Fibroblast of skin of left quadriceps (primary cell): ENCODE measurements at places on chromosomes 6 and 20.

- no peak for DNase-seq
Measured at GRCh38 chr20:50227506-50227905, 36.9 kb downstream of the CEBPB start.

DNA sequence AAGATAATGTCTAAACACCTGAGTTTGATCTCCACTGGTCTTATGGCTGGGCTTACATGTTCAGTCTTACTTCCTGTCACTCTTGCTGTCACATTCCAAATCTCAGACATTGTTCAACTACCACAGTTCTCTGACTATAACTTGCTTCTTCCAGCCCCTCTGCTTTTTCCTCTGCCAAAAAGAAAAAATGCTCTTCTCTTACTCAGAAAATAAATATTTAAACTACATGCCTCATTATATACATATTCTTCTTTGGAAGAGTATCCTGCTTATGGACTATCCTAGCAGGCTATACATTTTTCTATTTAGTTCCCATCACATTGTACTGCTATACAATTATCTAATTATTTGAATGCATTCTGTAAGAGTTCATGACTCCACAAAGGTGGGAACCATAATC, 175.4 kb downstream of the TBC1D32 start:
- DNase-seq: no peak

- no peak for DNase-seq
Measured at GRCh38 chr6:52731719-52732118, 31.6 kb downstream of the GSTA2 start.

GRCh38 chr6:1392813-1393640, 3.7 kb downstream of the FOXF2 start:
- no peak for DNase-seq

- peak; percentile 31 for DNase-seq
Measured at GRCh38 chr20:63863798-63864544, 1.1 kb upstream of the TPD52L2 start.

GRCh38 chr20:55174172-55174571, 698.8 kb downstream of the DOK5 start:
- DNase-seq: no peak

GRCh38 chr6:161168281-161168891, 105.5 kb downstream of the AGPAT4 start:
- peak; percentile 96 for DNase-seq

GRCh38 chr6:136901212-136901784, 20.8 kb upstream of the SLC35D3 start:
- DNase-seq: no peak

DNA sequence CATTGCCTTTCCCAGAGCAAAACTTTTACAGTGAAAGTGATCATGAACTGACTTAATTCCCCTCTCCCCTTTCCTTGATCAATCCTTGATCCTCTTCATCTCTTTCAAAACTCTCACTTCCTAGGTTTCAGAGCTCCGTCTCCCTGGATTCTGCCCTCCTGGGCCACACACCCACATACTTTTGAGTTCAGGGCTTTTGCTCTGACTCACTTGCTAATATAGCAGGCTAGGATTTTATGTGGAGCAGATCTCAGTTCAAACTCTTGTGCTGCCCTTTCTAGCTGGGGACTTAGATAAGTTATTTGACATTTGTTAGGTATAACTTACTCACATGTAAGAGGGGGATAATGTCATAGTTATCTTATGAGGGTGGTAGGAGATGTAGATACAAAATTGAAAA, 109.1 kb upstream of the MLIP start:
- no peak for DNase-seq

GRCh38 chr6:42911171-42912021, 4.5 kb upstream of the PTCRA start:
- DNase-seq: no peak

DNA sequence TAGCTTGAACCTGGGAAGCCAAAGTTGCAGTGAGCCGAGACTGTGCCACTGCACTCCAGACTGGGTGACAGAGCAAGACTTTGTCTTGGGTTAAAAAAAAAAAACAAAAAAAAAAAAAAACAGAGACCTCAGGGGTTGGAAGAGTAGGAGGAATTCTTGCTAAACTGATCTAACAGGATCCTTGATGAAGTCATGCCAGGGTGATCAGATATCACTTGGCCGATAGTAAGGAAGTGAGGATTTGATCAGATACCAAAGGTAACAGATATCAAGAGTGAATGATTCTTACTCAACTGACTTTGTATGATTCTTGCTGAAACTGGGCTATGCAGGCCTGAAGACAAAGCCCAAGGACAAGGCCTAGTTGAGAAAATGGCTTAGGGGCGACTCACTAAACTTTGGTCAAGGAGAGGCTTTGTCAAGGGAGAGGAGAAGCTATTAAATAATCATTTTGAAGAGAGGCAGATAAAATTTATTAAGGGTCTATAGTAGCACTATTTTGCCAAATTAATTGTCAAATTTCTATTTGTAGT, 624.7 kb downstream of the UTRN start:
- DNase-seq: no peak

GRCh38 chr20:12837646-12838045, 171.1 kb upstream of the SPTLC3 start:
- no peak for DNase-seq

DNA sequence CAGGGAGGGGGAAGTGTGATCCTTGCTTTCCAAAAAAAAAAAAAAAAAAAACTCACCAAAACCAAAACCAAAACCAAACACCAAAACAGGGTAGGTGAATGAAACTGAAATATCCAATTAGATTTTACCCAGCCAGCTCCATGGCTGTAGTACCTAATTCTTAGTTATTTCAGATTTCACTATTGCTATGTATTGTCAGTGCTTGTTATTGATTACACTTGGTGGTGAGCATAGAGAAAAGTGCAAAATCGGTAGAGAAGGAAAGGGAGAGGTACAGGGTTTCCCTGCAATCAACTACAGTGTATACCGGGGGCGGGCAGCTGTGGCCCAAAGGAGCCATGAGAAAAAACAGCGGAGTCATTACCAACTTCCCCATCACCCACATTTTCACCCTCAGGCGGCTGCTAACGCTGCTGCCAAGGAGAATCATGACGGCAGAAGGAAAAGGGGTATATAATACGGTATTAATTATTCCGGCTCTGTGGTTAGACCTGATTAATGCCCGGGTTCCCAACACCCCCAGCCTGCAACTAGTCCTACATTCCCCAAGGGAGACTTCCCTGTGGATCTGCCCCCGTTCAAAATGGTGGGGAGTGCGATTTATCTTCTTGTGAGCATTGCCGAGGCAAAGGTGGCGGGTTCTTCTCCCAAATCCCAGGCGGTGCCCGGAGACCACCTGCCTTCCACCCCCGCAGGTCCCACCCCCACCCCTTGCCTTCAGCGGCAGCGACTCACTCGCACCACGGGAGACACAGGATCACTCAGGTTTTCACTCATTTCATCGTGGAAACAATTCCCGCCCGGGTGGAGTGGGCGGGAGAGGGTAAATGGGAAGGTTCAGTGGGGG, at the start of gene C6orf62:
Gene C6orf62, minus strand, starts transcription at position 30 of the 847 bp plus-strand sequence. CDS start 486 bp downstream, outside the sequence.
- DNase-seq: no peak

GRCh38 chr6:24959319-24959718, 23.6 kb upstream of the RIPOR2 start:
- no peak for DNase-seq

DNA sequence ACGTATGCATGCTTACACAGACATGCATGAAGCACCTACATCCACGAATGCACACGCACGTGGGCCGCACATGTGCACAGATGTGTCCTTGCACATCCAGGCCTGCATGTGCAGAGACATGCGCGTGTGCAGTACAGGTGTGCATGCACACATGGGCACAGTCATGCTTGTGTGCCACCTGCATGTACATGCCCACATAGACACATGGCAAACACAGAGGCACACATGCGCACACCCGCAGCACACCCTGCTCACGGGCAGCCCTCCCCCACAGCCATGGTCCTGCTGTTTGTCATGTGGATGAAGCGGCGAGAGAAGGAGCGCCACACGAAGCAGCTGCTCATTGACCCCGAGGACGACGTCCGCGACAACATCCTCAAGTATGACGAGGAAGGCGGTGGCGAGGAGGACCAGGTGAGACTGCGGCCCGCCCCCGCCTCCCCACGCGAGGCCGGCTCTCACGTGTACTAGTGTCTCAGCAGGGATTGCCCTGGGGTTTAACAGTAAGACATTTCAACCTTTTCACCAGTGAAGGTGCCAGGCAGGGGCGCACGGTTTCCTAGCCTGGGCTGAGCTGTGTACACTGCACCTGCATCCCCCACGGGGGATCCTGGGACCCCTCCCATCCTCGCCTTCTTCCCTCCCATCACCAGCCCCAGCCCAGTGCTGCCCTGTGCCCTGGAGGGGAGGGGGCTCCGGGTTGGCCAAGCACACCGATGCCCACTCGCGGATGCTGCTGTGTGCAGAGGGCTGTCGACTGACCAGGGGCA, 132.8 kb downstream of the TAF4 start:
- DNase-seq: no peak

DNA sequence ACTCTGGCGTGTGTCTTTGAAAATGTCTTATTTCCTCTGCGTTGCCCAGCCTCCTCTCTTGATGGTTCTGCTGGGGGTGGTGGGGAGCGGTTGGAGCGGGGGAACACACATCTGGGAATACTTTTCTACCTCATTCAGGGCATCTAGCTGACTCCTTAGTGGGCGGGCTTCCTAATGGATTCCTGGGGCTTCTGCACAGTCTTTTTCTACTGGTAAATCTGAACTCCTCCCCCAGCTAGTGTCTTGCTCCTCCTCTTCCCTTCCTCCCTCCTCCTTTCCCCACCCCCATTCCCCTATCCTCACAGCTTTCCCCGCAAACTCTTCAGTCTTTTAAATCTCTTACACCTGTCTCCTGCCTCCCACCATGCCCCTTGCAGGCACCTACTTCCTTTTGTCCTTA, 74.4 kb downstream of the PRL start:
- DNase-seq: no peak

GRCh38 chr6:169990095-169991030, 238.9 kb downstream of the ERMARD start:
- DNase-seq: no peak
